ENCODE measurements at places on chromosomes 12 and 14.

- no peak for DNase-seq
Measured at GRCh38 chr12:3043406-3043805, 33.8 kb upstream of the TSPAN9 start.

- no peak for DNase-seq
Measured at GRCh38 chr12:103578926-103579325, 8.1 kb upstream of the STAB2 start.

DNA sequence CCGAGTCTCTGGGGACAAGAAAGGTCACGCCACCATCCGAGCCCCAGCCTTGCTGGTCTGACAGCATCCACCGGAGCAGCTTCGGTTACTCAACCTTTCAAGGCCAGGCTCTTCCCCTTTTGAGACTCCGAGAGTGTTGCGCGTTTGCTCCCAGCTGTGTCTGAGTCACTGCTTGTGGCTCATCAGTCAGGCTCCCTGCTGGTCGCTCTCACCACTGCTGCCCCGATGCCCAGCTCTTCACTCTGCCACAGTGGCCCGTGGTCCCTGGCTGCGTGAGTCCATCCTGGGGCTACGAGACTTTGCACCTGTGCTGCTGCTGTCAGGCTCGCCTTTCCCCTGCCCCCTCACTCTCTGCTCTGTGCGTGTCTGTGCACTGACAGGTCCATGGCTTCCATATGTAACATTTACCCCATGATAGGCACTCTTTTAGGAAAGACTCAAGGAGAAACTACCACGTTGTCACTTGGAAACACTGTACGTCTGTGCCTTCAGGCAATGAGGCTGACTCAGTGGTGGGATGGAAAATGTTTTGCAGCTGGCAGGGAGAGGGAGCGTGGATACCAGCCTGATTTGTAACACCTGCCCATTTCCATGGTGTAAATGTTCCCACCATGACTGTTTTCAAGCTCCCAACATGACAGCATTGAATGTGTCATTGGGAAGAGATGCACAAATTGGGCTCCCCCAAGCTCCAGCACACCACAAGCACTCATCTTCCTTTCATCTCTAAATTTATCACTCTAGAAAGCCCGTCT, 350.7 kb downstream of the TMEM132D start:
- DNase-seq, result no peak

- DNase-seq, result peak; percentile 41
Measured at GRCh38 chr14:97603201-97603600, 806.0 kb downstream of the VRK1 start.

- no peak for DNase-seq
Measured at GRCh38 chr12:123717350-123717749, 5.2 kb downstream of the ATP6V0A2 start.

DNA sequence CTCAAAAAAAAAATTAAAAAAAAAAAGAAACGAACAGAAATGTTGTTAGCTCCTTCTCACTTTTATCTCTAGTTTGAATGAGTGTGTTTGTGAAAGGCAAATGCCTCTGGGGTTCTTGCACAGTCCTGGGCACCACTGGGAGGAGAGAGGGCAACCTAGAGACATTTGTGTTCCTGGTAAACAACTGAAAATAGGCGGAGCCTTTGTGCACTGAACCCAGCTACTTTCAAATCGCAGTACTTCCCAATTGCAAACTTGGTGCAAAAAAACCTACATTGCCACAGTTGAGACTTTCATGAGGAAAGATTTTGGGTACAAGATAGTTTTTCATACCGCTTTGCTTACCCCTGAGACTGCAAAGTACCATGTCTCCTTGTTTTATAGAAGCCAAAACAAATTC, 430.0 kb downstream of the ZFP36L1 start:
- no peak for DNase-seq

Data from T-helper 9 cell (primary cell).